ENCODE measurements at places on chromosomes 7 and 10. TPM values are rescaled to one million over a fixed set of nuclear protein-coding genes. Genes with fewer than 3 reads are reported as not detected.

Gene METTL27
- polyA plus RNA-seq = 6.2 TPM

Gene GIMAP8
- 11.5 TPM for polyA plus RNA-seq

Gene MACROH2A2
- 92.7 TPM for polyA plus RNA-seq

Gene SMO
- polyA plus RNA-seq = 100 TPM

Gene PGAM2
- polyA plus RNA-seq = 5.4 TPM

Gene NPY4R
- polyA plus RNA-seq = not detected

Gene HTR5A
- not detected for polyA plus RNA-seq

Gene CALU
- 217 TPM for polyA plus RNA-seq

Gene SLC29A4
- polyA plus RNA-seq = 22.3 TPM

Gene VAX1
- polyA plus RNA-seq = not detected

Gene PALD1
- 12.1 TPM for polyA plus RNA-seq

Gene ELN
- polyA plus RNA-seq = 100 TPM

Gene CAV1
- 33.9 TPM for polyA plus RNA-seq

Gene CALHM1
- 0.07 TPM for polyA plus RNA-seq

Gene ANXA8
- 0.40 TPM for polyA plus RNA-seq

Gene NANOS1
- 3.8 TPM for polyA plus RNA-seq

Gene VENTX
- polyA plus RNA-seq = 0.18 TPM

Gene SDK1
- 6.8 TPM for polyA plus RNA-seq

Gene CCDC172
- polyA plus RNA-seq = not detected

Gene CNTNAP2
- polyA plus RNA-seq = 27.2 TPM

All from right renal pelvis (tissue), 4 donors.